Aorta (tissue), 5 donors: ENCODE measurements at places on chromosomes 11 and 22. TPM values are rescaled to one million over a fixed set of nuclear protein-coding genes. Genes with fewer than 3 reads are reported as not detected.

DNA sequence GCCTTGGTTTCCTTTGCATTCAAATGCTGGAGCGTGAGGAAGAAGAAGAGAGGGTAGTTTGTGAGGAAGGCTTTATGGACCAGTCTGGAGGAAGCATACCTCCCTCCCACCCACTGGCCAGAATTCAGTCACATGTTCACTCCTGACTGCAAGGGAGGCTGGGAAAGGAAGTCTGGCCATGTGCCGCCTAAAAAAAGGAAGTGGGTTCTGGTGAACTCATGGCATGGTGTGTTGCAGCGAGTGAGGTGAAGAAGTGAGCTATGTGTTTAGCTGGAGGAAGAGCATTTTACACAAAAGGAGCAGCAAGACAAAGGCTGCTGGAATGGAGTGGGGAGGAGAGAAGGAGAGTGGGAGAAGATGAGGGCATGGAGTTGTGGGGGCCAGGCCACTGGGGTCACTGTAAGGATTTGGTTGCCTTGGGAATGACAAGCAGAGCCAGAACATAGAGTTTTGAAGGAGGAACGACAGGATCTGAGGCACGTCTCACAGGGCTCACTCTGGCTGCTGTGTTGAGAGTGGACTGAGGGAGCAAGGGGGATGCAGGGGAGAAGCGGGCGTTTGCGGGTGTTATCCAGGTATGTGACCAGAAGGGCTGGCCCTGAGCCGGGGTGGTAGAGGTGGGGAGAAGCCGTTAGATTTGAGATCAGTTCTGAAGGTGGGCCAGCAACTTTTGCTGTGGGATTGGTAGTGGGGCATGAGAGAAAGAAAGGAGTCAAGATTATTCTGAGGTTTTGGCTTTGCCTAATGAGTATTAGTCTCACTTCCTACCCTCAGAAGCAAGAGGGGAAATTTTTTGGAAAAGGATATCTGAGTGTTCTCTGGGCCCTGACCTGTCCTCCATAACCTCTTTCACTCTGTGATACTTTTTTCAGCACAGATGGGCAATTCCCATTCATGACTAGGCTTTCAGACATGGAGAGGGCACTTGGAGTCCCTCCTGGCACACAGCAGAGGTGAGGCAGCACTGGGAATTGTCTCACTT is 26.4 kb downstream of the BMAL1 start:
- DNase-seq, result peak; percentile 61

GRCh38 chr11:24575392-24575791 is 78.5 kb downstream of the LUZP2 start:
- no peak for DNase-seq

DNA sequence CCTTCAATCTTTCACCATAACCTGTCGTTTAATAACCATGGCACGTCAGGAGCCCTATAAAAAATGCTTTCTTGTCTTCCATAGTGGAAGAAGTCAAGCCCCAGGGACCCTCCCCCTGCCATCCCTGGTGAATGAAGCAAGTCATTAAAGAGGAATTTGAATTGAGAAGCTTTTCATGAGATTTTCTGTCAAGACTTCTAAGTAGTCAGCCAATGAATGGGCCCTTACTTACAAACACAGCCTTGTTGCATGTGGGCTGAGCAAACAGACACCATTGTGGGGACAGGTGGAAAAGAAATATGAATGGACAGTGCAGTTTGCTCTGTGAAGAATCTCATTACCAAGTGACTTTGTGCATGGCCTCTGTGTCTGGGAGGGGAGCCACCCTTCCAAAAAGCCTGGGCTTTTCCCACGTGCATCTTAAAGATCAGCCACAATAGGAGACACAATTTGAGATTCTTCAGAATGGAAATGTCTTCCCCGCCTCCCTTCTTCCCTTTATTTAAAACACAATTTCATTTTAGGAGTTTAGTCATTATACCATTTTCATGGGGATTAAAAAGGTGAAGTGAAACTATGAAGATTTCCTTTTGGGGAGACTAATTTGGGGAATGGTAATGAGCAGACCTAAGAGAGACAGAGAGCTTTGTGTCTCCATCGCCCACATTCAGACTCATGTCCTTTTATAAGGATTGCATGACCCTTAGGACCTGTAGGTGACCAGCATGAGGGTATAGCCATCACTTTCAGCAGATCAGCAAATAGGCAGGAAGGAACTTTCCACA is 152.0 kb downstream of the LRRC4C start:
- no peak for DNase-seq

DNA sequence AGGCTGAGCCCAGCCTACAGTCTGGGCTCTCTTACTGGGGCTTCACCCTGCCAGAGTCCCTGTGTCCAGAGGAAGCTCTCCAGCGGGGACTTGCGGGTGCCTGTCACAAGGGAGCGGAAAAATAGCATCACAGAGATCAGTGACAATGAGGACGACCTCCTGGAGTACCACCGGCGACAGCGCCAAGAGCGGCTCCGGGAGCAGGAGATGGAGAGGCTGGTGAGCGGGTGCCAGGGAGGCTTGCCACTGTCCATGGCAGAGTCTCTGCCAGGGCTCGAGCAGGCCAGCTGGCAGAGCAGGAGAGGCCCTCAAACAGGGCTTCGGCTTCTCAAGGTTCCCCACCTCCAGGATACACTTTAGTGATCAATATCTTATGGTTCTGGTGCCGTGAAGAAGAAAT is 21.0 kb downstream of the PHLDB1 start:
- DNase-seq, result no peak

- peak; percentile 90 for DNase-seq
These were observed 10.2 kb upstream of the PDE2A start for GRCh38 chr11:72684236-72684912.

- DNase-seq, result no peak
These were observed 108.0 kb downstream of the PARVA start for GRCh38 chr11:12485328-12485727.

DNA sequence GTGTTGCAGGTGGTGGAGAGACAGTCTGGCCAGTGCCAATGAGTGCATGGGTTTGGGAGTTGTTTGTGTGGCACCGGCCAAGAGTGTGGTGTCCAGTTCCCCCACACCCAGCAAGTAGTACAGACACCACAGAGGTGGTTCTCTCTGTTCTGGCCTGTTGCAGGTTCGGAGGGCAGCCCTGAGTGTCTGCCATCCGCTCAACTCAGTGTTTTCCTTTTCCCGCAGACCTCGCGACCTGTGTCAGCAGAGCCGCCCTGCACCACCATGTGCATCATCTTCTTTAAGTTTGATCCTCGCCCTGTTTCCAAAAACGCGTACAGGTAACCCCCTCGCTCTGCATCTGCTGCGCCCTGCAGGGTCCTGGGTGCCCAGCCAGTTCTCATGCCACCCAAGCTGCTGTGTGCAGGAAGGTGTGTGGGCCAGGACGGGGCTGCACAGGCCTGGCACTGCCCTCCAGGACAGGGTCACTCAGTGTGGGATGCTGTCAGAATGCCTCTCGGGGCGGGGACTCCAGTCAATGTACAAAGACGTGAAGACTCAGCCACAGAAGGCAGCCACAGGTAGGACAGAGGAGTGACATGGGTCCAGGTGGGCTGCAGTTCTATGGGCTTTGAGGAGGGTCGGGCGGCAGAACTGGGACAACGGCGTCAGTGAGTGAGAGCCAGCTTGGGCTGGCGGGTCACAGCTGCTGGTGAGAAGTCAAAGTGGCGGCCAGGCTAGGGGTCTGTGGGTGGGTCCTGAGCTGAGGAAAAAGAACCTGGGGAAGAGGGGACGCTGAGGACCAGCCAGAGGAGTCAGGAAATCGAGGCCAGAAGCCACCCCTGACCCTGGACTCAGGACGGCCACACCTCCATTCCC is 15.9 kb downstream of the TANGO2 start:
- no peak for DNase-seq

C11orf97 gene
- not detected for total RNA-seq
